Epithelial cell of esophagus (primary cell): ENCODE measurements at places on chromosomes 11 and 22.

- peak; percentile 63 for DNase-seq
Measured at GRCh38 chr11:31240340-31240904, 129.1 kb downstream of the DCDC1 start.

DNA sequence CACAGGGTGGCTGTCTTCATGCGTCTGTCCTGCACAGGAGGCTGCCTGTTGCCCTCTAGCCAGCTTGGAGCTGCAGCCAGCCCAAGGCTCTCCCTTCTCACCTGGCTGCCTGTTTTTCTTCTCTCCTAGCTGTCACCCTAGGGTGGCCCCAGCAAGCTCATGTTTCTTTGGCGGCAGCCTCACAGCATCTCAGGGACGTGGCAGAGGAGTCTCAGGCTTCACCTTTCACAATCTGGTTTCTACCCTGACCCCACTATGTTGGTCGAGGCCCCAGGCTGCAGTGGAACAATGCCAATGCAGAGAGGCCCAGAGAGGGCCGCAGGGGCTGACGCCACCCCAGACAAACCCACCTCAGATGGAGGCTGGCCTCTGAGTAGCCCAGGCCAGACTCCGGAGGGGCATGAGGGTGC, 2.5 kb upstream of the CLDN5 start:
- DNase-seq = no peak

DNA sequence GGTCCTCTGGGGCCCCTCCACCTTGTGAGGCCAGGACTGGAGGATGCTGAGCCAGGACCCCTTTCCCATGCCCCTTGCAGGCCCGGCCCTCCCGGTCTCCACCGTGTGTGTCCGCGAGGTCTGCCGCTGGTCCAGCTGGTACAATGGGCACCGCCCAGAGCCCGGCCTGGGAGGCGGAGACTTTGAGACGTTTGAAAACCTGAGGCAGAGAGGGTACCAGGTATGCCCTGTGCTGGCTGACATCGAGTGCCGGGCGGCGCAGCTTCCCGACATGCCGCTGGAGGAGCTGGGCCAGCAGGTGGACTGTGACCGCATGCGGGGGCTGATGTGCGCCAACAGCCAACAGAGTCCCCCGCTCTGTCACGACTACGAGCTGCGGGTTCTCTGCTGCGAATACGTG, 17.9 kb downstream of the MUC5B start:
- no peak for DNase-seq

GRCh38 chr11:33867561-33867960, 24.3 kb downstream of the LMO2 start:
- no peak for DNase-seq

DNA sequence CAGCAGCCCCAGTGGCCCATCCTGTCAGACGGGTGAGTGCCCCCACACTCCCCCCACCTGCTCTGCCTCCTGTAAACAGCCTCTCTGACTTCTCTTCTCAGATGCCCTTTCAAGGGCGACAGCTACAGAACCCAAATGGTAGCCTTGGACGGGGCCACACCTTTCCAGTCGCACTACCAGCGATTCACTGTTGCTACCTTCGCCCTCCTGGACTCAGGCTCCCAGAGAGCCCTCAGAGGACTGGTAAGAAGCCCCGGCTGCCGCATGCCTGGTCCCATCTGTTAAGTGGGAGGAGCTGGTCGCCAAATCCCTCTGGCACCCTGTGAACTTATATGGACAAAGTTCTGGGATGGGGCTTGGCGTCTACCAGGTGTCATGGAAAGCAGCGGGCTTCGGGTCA, 6.2 kb downstream of the ZP1 start:
- DNase-seq = no peak

DNA sequence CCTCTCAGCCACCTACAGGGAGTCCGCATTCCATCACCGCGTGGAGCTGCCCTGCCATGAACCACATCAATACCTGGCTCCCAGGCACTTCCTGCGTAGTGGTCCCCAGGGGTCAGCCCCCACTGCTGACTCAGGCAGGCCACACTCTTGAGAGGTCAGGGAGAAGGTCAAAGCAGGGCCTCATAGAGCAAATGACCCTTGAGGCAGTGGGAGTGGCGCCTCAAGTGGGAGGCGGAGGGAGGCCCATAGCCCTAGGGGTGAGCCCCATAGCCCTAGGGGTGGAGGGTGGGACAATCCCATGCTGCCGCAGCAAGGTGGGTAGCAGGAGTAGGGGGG, 5.0 kb downstream of the PRDX5 start:
- DNase-seq = no peak

- DNase-seq = peak; percentile 70
Measured at GRCh38 chr11:102293873-102294601, 23.2 kb upstream of the BIRC3 start.

DNA sequence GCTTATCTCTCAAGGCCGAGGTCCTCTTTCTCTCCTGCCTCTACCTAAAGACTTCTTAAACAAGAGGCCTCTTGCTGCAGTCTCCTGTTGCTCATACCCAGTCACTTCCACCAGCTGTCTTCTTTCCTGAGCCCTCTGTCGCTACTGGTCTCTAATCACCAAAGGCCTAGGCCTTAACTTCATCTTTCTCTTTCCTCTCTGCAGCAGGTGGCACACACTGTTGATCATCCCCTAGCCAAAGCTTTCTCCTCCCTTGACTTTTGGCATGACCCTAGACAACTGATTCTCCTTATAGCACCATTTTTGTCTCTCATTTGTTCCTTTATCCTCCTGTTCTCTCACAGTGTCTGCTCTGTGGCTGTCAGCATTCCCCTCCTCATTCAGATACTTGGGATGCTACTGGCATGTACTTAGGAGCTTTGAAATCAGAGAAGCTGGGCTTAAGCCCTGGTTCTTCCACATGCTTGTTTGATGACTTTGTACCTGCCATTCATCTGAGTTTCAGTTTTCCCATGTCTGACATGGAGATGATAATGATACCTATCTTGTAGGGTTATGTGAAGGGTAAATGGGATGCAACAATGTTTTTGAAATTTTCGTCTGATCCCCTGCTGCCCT, 22.4 kb downstream of the ENDOD1 start:
- peak; percentile 63 for DNase-seq

DNA sequence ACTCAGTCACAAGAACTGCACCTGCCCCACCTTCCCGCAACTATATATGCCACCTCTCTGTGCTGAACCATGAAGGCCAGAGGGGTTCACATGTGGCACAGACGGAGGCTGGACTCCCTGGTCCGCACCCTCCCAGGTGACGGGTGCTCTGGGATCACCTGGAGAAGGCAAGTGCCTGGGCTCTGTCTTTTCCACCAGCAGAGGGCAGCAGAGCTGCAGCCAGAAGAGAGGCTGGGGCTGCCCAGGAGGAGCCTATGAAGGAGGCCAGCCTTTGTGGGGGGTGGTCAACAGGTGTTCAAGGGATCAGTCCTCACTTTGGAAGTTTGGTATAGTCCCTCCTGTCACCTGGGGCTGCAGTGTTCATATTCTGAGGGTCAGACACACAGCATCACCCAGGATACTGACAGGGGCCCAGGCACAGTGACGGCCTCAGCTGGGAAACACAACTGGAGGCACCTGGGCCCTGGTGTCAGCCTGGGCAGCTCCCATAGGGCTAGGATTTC, 39.2 kb upstream of the IGLL5 start:
- peak; percentile 69 for DNase-seq

DNA sequence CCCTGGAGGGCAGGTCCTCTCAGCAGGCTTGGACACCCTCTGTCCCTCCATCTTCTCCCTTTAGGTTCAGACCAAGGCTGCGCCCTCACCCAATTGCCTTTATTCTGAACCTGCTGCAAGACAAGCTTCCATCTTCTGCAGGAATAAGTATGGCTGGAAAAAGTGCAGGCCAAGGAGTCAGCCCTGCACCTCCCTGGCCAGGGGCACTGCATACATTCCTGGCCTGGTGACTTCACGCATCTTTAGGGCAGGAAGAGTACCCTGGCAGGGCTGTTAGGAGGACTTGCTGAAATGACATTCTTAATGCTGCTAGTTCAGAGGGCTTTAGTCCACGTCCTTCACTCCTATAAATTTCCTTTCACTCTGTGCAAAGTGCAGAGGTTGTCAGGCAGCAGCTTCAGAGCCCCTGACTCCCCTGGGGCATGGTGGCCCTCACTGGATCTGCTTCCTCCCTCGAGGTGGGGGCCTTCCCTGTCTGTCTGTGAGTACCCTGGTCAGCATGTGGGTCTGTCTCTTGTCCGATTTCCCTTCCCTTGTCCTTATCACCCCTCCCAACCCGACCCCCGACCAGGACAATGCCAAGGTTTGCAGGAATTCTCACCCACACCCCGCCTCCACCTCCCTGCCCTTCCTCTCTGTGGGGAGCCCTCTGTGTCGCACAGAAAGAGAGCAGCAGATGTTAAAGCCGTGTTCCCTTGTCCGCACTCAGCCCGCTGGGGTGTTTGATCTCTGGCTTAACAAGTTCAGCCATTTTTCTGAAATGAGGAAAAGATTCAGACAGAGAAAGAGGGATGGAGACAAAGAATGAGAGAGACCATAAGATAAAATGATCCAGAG, 124.5 kb upstream of the SYT13 start:
- DNase-seq = no peak

DNA sequence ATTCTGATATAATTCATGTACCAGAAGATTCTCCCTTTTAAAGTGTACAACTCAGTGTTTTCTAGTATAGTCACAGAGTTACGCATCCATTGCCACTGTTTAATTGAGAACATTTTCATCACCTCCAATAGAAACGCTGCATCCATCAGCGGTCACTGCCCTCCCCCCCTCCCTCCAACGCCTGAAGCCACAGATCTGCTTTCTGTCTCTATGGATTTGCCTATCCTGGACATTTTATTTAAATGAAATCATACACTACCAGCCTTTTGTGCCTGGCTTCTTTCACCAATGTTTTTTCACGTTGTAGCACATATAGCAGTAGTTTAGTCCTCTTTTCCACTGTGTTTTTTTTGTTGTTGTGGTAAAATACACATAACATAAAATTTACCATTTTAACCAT, 22.8 kb downstream of the TCP11L1 start:
- DNase-seq = peak; percentile 41

GRCh38 chr11:34840736-34841386, 75.3 kb downstream of the APIP start:
- DNase-seq = peak; percentile 69

DNA sequence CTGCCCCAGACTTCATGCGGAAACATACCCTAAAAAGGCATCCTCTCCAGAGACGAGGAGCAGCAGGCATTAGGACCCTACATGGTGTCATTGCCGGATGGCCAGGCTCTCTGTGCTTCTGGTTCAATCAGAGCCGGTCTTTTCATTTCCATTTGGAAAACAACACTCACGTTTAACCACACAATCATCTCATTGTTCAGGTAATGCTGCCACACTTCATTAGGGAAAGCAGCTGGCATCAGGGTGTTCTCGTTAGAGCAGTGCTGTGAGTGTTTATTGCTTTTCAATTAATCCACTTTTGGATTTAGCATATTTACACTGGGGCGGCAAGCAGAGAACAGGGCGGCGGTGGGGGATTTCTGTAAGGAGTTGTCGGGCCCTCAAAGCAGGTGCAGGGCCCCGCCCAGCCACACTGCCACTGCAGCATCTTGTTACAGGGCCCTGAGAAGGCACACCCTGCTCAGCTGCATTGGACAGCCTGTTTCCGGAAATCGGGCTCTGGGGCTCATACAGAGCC, 338.6 kb downstream of the SHANK2 start:
- DNase-seq = no peak

- DNase-seq = no peak
Measured at GRCh38 chr11:72338266-72338665, 94.3 kb upstream of the PHOX2A start.

- no peak for DNase-seq
Measured at GRCh38 chr11:34261820-34262219, 96.0 kb downstream of the ABTB2 start.

GRCh38 chr11:3954448-3955298, 99.2 kb downstream of the STIM1 start:
- peak; percentile 92 for DNase-seq

DNA sequence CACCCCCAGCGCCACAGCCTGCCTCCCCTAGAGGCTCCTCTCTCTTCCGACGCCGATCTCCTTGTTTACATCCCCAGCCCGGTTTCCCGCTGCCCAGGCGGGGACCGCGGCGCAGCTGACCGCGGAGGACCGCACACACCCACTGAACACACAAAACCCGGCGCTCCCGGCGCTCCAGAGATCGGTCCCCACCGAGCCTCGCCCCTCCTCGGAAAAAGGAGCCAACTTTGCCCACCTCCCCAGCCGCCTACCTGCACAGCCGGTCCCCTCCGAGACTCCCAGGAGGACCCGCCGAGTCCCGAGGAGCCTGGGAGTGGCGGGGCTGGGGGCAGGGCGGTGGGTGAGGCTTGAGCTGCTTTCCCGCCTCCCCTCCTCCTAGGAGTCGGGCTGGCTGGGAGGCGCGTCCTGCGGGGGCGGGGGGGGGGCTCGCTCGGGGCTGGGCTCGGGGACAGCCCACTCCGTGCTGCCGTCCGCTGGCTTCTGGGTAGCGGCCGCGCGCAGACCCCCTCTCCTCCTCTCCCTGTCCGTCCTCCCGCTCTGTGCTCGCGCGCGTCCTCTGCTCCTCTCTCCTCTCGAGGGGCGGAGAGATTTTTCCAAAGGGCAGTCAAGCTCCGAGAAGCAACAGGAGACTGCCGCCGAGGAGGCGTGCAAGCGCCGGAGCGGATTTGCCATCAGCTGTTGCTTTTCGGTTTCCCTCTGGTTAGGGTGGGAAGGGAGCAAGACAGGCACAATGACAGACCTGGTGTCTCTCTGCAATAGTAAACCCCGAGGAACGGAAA, at the start of gene FXYD6:
TSS of gene FXYD6 (minus strand) at position 318 of the 779 bp plus-strand sequence. CDS start 33,882 bp downstream, outside the sequence.
- DNase-seq = no peak

GRCh38 chr11:130087294-130087926, 17.7 kb downstream of the APLP2 start:
- DNase-seq = no peak

GRCh38 chr11:78197816-78198215, 9.1 kb downstream of the USP35 start:
- DNase-seq = no peak

- DNase-seq = no peak
Measured at GRCh38 chr22:49295851-49296560, 531.7 kb downstream of the BRD1 start.

GRCh38 chr11:132504501-132505041, 1027.7 kb downstream of the OPCML start:
- no peak for DNase-seq

GRCh38 chr11:38460896-38461295, 1862.9 kb upstream of the RAG2 start:
- peak; percentile 80 for DNase-seq

GRCh38 chr11:71530602-71531001, 3.5 kb downstream of the KRTAP5-7 start:
- DNase-seq = no peak

GRCh38 chr22:40348025-40348658, 1.8 kb downstream of the ADSL start:
- DNase-seq = peak; percentile 68

- DNase-seq = peak; percentile 76
Measured at GRCh38 chr11:120302001-120302805, 22.9 kb upstream of the TLCD5 start.

GRCh38 chr22:23227380-23227779, 47.1 kb downstream of the BCR start:
- DNase-seq = peak; percentile 48

- no peak for DNase-seq
Measured at GRCh38 chr11:45400591-45400990, 114.5 kb upstream of the SYT13 start.

DNA sequence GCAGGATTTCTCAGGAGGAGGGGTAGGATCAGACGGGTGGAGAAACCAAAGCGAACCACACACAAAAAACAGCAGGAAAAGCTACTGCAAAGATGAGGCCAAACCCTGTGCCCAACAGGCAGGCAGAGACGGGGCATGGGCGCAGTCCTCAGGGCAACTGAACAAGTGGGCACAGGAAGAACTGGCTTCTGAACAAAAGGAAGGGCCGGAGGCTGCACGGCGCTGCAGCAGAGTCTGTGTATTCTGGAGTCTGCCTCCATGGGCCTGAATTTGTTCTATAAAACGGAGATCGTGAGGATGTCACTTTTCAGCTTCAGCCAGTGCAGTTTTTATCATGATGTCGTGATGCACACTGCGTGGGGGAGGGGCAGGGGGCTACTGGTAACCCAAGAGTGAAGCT, 1026.0 kb downstream of the TBC1D22A start:
- no peak for DNase-seq
